ENCODE measurements at places on chromosomes 7 and 10.

- DNase-seq: no peak
Observed at GRCh38 chr7:158241919-158242318, 345.7 kb downstream of the PTPRN2 start.

- DNase-seq: no peak
Observed at GRCh38 chr7:22920672-22921071, 93.3 kb downstream of the HYCC1 start.

DNA sequence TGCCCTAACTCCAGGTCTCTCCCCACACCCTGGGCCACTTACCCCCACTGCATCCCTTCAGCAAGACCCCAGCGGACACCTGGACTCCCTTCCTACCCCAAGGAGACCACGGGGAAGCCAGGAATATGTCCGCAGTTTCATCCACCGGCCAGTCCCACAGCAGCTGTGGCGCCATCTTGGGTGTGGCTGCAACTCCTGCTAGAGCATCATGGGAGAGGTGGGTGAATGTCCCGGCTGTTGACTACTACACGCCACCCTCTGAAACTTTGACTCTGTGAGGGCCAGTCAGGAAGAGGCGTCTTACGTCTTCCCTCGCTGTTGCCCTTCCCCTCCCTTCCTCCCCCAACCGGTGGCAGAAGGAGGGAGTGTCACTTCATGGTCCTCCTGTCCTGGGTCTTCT lies 238.3 kb upstream of the RNF32 start:
- no peak for DNase-seq

DNA sequence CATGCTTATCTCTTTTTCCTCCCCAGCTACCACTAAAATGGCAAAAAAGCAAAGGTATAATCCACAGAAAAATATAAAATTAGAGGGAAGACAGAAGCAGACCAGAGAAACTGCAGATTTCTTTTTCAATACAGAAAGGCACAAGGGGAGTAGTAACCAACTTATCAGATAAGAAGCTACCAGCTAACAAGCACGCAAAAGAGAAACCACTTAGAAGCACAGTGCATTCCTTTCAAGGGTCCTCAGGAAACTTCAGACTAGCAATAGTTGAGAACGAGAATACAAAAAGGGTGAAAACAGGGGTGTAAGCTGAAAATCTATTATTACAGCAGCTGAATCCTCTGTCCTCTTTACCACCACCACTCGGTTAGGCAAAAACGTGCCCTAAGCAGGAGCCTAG lies 9.9 kb upstream of the OR2A5 start:
- no peak for DNase-seq

GRCh38 chr10:11713963-11714362 lies 28.2 kb upstream of the ECHDC3 start:
- no peak for DNase-seq

DNA sequence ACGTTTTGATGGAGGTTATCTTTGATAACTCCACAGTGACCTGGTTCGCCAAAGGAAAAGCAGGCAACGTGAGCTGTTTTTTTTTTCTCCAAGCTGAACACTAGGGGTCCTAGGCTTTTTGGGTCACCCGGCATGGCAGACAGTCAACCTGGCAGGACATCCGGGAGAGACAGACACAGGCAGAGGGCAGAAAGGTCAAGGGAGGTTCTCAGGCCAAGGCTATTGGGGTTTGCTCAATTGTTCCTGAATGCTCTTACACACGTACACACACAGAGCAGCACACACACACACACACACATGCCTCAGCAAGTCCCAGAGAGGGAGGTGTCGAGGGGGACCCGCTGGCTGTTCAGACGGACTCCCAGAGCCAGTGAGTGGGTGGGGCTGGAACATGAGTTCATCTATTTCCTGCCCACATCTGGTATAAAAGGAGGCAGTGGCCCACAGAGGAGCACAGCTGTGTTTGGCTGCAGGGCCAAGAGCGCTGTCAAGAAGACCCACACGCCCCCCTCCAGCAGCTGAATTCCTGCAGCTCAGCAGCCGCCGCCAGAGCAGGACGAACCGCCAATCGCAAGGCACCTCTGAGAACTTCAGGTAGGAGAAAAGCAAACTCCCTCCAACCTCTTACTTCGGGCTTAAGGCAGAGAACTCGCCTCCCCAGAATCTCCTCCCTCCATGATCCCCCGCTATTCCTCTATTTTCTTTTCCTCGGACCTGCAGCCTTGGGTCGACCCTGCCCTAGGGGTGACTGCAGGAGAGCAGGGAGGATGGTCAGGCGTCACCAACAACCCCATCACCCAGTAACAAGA lies at the start of gene SERPINE1:
TSS of gene SERPINE1 (plus strand) at position 454 of the 809 bp plus-strand sequence. CDS start 1,290 bp downstream, outside the sequence.
- DNase-seq: peak; percentile 84

DNA sequence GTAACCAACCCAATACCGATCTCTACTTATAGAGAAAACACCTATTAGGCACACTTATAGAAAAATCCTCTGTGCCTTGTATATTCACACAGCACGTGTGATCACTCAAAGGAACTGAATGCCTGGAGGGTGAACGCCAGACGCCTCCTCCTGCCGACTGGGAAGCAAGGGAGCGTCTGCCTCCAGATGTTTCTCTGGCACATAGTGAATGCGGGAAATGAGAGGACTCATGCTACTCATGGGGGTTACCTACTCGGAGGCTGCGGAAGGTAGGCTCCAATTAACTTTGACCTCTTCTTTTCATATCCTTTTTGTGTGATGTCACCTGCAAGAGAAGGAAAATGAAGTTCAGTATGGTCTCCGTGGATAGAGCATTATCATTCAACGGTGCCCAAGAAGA lies 203.3 kb downstream of the DIP2C start:
- no peak for DNase-seq

DNA sequence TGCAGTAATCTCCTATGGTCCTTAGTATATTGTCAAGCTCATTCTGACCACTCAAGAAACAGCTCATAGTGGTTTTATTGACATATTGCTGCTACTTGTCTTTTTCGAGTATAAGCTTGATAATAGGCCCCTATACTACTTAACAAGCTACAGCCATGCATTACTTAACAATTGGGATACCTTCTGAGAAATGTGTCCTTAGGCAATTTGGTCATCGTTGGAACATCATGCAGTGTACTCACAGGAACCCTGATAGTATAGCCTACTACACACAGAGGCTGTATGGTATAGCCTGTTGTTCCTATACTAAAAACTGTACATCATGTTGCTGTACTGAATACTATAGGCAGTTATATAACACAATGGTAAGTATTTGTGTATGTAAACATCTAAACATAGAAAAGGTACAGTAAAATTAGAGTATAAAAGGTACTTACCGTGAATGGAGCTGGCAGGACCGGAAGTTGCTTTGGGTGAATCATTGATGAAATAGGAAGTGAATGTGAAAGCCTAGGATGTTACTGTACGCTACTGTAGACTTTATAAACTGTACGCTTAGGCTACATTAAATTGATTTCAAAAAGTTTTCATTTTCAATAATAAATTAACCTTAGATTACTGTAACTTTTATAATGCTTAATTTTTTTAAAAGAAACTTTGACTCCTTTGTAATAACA lies 160.9 kb downstream of the LRRC4 start:
- DNase-seq: no peak

DNA sequence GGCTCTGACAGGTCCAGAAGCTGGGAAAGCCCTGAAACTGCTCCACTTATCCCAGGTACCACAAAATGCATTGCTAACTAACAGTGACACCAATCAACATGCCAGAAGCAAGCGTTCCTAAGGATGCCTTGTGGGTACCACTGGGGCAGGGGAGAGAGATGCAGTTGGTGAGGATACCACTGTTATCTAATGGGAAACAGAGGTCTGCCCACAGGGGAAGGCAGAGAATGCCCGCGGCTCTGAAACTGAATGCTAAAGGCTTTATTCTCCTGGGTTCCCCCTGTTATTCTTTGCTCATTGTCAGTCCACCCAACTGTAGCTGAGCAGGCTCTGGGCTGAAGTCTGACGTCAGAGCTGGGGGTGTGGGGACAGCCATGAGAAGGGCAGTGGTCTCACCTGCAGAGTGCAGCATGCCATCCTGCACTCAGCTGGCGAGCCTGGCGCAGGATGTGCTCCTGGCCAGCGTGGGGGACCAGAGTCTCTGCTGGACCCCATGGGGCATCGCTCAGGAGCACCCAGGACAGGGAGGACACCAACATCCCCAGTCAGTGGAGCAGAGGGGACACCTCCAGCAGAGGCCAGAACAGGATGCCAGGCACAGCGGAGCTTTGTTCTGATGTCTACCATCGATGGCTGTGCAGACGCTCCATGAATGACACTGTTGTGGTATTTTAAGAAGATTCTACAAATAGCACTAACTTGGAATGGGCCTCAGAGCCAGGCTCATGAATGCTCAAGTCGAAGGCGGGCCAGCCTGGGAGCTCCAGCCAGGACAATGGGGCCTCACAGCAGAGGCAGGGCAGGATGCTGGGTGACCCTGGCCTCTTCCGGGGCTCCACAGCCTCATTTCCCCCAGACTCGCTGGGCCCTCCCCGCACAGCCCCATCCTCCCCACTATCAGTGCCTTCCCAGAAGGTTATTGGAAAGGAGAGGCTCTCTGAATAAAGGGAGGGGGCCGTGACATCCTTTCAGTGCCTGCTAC lies 95.8 kb downstream of the ARHGAP22 start:
- no peak for DNase-seq

GRCh38 chr10:90834326-90834725 lies 23.5 kb downstream of the HTR7 start:
- no peak for DNase-seq

GRCh38 chr7:155753446-155753965 lies 58.8 kb downstream of the SHH start:
- no peak for DNase-seq

DNA sequence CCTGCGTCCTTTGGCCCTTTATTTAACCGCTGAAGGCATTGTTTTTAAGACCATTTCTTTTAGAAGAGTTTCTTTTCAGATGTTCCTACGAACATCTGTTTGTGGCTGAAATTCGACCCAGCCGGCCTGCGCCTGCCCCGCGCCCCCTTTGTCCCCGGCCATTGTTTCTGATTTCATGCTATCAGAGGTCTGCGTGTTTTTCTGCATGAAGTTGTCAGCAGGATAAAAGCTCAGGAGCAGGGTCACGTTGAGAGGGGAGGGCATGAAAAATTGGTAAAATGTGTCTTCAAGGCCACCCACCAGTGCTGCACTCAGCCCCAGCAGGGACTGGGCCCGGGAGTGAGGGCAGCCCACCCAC lies 43.1 kb downstream of the NKX6-2 start:
- peak; percentile 69 for DNase-seq

GRCh38 chr7:93574269-93574645 lies 267 bp downstream of the CALCR start:
- DNase-seq: peak; percentile 57

- no peak for DNase-seq
Observed at GRCh38 chr10:72344932-72345331, 9.8 kb downstream of the DNAJB12 start.

DNA sequence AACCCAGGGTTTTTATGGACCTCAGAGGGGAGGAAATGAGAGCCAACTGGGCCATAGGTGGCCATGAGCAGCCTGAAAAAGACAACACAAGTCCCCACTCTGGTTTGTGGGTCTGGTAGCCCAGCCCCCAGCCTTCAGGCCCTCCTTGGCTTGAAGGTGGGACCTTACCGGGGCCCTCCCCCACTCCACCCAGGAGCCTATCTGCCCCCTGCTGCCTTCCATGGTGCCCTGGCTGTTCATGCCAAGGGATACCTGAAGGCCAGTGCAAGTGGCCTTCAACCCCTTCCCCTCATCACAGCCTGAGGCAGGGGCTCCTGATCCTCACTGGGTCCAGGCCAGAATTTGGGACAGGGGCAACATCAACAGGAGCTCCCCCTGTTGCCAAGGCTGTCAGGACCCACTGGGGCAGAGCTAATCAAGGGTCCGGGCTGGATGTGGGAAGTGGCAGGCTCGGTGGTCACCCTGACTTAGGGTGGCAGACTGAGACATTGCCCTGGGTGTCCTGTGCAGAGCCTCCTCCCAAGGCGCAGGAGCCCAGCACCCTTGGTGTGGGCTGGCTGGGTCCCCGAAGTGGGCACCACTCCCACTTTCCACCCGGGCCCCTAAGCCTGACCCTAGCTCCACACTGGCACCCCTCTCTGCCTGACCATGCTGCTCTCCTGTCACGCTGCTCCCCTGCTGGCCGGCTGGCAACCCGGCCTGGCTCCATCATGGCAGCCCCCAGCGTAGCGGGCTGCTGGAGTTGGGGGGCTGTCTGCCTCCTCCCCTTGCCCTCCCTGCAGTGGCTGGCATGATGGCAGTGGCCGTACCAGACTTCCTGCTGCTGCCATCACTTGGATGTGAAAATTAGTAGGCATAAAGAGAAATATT lies 6.4 kb downstream of the WDFY4 start:
- no peak for DNase-seq

DNA sequence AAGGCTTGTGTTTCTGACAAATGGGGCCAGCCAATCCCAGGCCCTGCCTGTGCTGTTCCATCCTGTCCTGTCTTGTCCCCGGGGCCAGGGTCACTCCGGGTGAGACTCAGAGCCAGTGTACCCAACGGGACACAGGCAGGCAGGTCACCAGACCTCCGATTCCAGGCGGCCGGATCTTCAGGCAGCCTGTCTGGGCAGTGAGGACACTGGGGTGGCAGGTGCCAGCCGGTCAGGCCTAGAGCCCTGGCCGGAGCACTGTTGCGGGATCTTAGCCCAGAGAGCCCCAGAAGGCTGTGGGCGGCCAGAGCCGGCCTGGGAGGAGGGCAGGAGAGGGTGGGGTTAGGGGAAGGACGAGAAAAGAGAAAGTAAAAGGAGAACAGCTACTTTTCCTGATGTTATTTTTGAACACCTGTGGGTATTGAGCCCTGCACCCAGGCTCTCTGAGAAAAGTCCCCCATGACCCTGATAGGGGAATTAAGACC lies 134.3 kb upstream of the TNRC18 start:
- no peak for DNase-seq

DNA sequence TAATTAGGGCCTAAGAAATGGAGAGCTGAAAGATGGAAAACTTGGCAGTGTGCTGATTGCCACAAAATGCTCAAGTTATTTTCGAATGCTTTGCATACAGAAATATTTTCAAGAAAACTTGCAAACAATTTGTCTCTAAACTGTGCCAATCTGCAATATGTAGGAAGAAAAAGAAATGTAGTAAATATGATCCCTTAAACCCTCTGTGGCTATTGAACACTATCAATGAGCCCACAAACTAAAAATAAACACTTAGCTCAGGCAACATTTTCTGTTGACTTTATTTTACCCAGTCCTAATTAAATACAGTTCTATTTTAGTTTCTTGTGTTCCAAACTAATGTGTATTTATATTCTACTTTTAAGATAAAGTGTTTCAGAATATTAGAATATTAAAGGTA lies 342.1 kb downstream of the SEMA3D start:
- no peak for DNase-seq

DNA sequence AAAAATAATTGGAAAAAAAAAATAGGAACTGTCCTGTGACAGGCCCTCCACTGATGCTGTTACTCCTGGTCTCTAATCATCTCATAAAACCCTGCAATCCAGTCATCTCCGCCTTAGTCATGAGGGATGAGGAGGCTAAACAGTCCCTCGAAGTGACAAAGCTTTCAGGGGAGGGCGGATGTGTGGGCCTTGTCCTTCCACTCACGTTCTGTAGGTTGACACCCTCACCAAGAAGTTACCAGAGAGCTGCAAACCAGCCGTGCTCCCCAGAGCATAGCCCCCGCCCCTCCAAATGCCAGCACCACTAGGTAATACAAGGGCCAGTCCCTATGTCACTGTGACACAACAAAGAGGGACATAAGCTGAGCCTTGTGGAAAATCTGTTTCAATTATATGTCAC lies 11.9 kb downstream of the COBL start:
- no peak for DNase-seq

- no peak for DNase-seq
Observed at GRCh38 chr10:87591589-87591886, 68.1 kb upstream of the PAPSS2 start.
